ENCODE measurements at places on chromosomes 16 and 17.

GRCh38 chr17:39753514-39754160 lies 15.9 kb downstream of the GRB7 start:
- peak; percentile 61 for DNase-seq

DNA sequence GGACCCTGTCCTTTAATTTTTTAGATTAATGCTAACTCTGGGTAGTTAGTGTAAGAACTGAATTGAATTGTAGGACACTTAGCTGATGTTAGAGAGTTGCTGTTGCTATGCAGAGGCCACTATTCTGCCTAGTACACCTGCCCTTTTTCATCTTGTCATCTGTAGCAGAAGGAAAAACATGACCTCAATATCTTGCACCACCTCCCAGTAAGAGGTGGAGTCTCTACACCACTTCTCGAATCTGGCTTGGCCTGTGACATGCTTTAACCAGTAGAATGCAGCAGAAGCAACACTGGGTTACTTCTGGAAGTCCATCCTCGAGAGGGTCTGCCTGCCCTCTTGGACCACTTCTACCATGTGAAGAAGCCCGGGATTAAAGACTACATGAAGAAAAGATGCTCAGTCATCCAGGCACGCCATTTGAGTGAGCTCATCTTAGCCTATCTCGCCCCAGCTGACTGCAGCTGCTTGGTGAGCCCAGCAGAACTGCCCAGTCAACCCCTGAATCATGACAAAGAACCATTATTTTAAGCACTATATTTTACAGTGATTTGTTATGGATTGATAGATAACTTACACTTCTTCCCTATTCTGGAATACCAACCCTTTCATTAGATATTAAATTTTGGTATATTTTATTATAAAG lies 153.5 kb downstream of the MYO1D start:
- DNase-seq: no peak

- no peak for DNase-seq
These were observed 8.3 kb downstream of the CCR7 start for GRCh38 chr17:40556884-40557414.

DNA sequence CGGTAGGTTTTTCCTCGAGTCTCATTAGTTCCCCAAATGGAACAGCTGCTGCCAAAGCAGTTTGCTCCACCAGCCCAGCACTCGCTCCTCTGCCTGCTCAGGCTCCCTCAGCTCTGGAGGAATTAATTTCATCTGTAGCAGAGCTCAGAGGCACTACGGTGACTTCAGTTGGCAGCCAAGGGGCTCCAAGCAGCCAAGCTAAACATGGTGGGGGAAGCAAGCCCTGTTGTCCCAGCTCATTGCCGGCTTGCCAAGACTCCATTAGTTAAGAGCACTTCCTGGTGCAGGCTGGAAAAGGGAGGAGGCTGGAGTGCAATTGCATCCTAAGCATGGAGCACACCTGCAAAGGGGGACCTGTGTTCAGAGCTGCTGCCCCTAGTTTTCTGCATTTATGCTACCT lies 78.7 kb upstream of the GPRC5B start:
- no peak for DNase-seq

- no peak for DNase-seq
These were observed 116.1 kb downstream of the C16orf95 start for GRCh38 chr16:87201052-87201451.

GRCh38 chr17:6831661-6832263 lies at the start of gene TEKT1:
Gene TEKT1, minus strand, starts transcription at chr17:6831729. Its CDS starts 1,353 bp downstream, at chr17:6830376.
- peak; percentile 51 for DNase-seq

DNA sequence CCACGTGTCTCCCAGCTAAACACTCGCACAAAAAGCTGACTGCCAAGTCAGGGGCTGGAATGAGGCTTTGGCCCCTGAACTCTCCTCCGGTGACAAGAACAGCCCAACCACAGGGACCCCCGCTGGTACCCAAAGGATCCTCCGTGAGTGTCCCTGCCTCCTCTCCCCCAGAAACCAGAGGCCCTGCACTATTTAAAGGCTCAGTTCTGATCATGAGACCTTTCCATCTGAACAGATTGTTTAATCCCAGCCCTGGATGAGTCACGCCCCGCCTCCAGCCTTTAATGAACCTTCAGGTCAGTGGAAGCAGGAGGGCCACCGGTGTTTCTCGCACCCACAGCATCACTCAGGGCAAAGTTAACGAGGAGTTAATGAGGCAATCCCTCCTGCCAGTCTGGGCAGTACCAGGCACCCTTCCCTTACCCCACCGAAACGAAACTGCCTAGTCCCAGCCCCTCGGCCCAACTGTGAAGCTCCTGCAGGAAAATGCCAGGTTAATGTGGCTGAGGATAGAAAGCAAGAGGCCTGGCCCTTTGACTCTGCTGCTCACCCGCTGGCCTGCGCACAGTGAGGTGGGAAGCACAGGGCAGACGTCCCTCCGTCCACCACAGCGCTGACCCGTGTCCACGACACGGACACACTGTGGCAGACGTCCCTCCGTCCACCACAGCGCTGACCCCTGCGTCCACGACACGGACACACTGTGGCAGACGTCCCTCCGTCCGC lies 32.4 kb downstream of the TIMM22 start:
- DNase-seq: no peak

- DNase-seq: no peak
These were observed 8.3 kb downstream of the ABCC3 start for GRCh38 chr17:50642722-50643656.

GRCh38 chr17:39098588-39098987 lies 52.8 kb downstream of the PLXDC1 start:
- no peak for DNase-seq

DNA sequence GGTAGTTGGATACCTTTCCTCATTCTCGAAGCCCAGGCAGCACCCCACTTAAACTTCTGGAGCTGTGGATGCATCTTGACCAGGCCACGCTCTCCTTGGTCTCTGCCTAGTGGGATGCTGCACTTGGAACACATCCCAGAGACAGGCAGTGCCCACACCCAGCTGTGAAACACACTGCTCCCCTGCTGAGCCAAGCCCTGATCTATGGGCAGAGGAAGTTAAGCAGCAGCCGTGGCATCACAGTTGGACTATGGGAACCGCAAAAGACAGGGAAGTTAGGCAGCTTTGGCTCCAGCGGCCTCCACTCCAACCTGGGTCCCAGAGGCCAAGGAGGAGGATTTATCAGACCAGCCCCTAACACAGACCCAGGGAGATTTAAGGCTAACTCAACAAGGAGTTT lies 284.8 kb upstream of the CCL2 start:
- DNase-seq: no peak

- no peak for DNase-seq
These were observed 5.5 kb downstream of the TAC4 start for GRCh38 chr17:49842371-49842770.

- no peak for DNase-seq
These were observed 207.2 kb downstream of the ENGASE start for GRCh38 chr17:79281803-79282202.

- no peak for DNase-seq
These were observed at the start of gene ABCC3 for GRCh38 chr17:50634224-50634914. Gene ABCC3, plus strand, starts transcription at chr17:50634881. Its CDS starts 56 bp downstream, at chr17:50634937.

DNA sequence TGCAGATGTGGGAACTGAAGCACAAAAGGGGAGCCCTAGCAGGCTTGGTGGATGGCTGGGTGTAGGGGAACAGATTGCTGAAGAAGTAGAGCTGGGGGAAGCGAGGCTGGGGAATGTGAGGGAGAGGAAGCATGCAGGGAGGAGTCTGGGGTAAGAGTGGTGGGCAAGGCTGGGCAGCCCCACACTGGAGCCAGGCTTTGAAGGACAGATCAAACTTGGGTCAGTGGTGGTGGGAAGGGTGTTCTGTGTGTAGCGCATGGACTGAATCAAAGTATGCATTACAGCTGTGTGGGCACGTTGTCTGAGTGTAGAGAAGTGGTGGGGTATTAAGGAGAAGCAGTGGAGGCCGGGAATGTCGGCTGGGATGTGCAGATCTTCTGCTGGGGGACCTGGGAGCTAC lies 116.0 kb downstream of the CYLD start:
- DNase-seq: no peak

DNA sequence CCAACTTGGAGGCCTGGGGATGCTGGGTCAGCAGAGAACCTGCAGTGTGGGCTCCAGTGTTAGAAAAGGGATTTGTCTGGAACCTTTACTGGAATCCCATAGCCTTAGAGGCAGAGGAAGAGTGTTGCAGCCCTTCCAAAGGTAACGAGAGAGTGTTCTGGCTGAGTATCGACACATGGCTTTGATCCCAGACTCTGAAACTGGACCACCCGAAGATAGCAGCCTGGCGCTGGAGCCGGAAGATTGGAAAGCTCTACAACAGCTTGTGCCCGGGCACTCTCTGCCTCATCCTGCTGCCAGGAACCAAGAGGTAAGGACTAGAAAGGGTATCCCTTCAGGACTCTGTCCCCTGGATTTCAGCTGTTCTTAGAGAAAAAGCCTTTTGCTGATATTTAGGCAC lies 39.7 kb downstream of the REXO5 start:
- DNase-seq: no peak

- no peak for DNase-seq
These were observed 3.5 kb upstream of the MRPL38 start for GRCh38 chr17:75908201-75908600.

DNA sequence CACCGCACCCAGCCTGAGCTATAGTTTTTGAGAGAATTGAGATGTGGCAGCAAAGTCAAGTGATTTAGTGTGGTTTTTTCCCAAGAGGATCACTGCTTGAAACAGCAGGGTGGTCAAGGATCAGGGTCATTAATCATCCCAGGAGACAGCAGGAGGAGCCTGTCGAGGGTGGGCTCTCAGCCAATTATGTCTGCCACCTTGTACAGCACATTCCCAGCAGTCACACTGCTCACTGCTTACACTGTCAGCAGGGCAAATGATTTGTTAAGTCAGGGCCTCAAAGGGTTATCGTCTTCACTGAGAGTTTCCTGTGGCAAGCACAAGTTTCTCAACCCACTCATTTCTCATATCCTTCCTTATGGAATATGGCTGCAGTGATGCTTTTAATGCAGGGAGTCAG lies 13.2 kb downstream of the B3GNT9 start:
- DNase-seq: no peak

DNA sequence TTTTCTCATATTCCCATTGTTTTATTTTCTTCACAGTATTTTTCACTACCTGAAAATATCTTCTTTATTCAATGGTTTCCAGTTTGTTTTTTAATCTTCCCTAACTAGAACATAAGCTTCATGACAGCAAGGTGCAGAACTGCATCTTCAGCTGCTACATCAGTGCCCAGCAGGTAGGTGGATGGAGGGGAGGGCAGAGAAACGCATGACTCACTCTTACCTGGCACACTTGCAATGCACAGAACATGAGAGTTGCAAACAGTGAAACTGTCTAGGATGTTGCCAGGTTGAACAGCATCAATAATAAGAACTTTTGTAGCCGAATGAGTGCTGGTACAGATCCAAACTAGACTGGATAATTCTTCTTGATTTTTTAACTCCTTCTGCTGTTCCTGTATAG lies 127.1 kb downstream of the SPAG9 start:
- no peak for DNase-seq

GRCh38 chr17:38404174-38404943 lies 23.9 kb upstream of the ARHGAP23 start:
- DNase-seq: no peak

DNA sequence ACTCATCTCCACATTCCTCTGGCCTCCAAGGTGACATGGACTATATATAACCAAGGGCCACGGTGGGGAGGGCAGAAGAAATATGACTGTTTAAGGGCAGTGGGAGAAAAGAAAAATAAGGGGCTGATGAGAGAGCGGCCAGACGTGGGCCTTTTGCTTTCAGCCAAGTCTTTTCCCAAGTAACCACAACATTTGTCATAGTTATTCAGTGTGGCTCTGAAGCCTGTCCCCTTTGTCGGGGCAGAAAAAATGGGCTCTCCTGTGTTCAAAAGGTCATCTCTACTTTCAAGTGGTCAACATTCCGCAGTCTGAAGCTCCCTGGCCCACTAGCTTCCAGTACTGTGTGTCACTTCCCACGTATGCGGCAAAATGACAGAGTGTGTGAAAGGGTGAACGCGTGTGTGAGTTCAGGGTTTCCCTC lies 245.4 kb downstream of the NTN1 start:
- no peak for DNase-seq

- DNase-seq: no peak
These were observed 12.6 kb upstream of the KLHL36 start for GRCh38 chr16:84635702-84636101.

- DNase-seq: no peak
These were observed 23.3 kb upstream of the FOXJ1 start for GRCh38 chr17:76164331-76164730.

DNA sequence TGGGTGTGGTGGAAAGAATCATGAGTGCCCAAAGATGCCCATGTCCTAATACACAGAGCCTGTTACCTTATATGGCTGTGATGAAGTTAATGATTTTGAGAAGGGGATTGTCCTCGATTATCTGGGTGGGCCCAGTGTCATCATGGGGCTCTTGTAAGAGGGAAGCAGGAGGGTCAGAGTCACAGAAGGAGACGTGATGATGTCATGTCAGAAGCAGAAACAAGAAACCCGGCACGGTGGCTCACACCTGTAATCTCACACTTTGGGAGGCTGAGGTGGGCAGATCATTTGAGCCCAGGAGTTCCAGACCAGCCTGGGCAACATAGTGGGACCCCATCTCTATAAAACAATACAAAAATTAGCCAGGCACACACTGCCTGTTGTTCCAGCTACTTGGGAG lies 55.2 kb upstream of the MGAT5B start:
- DNase-seq: no peak

DNA sequence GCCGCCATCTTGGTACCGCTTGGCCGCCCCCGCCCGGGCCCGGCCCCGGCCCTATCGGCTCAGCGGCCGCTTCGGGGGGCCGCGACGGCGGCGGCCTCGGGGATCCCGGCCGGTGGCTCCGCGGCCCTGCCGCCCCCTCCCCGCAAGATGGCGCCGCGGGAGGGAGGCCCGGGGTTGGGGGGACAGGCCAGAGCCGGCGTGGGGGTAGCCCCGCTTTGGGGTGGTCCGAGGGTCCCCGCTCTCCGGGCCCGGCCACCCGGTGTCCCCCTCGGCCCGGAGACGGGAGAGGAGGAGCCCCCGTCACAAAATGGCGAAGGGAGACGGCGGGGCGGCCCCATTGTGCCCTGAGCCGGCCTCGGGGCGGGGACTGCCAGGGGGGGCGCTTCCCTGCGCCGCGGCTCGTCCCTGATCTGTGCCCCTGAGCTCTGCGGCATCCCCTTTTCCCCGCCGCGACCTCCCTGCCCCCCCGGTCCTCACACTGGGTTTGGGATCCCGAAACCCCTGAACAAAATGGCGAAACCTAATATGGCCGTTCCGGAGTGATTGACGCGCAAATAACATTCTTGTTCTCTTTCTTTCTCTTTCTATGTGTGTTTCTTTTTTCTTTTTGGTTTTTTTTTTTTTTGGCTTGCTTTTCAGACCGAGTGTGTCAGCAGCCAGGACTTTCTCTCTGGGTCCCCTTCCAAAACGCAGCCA lies 986 bp downstream of the HAPSTR1 start:
- peak; percentile 47 for DNase-seq

- DNase-seq: no peak
These were observed 4.6 kb upstream of the NPRL3 start for GRCh38 chr16:143047-143446.
